HAP-1 (cell line): ENCODE measurements at places on chromosomes 3 and 15.
A peak's percentile ranks its signal among the peaks of the same experiment; 100 is the strongest.

- peak; percentile 78 for DNase-seq
Measured at GRCh38 chr15:97745481-97746071, 214.9 kb upstream of the ARRDC4 start.

- DNase-seq = no peak
Measured at GRCh38 chr15:70923311-70924080, 30.9 kb downstream of the LRRC49 start.

DNA sequence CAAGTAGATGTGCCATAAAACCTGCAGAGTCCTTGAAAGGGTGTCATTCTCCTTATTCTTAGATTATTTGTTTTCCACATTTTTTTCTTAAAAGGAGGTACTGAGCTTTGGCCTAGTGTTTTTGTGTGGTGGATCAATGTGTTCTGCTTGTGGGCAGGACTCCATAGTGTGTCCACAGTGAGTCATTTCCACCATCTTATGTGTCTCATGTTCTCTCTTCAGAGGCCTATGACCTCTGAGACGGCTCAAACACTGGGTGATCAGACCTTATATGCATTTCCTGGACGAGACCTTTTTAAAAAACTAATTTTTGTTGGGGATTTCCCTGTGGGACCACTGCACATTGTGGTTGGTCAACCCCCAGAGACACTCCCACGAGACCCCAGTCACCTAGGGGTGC is 93.4 kb downstream of the CHCHD4 start:
- DNase-seq = no peak

GRCh38 chr15:43943511-43943910 is 116.7 kb downstream of the WDR76 start:
- no peak for DNase-seq

DNA sequence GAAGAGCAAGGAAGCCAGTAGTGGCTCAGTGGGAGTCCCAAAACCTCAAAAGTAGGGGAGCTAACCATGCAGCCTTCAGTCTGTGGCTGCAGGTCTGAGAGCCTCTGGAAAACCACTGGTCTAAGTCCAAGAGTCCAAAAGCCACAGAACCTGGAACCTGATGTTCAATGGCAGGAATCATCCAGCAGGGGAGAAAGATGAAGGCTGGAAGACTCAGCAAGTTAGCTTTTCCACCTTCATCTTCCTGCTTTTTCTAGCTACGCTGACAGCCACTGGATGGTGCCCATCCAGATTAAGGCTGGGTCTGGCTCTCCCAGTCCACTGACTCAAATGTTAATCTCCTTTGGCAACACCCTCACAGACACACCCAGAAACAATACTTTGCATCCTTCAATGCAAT is 626.3 kb downstream of the NAALADL2 start:
- DNase-seq = no peak

DNA sequence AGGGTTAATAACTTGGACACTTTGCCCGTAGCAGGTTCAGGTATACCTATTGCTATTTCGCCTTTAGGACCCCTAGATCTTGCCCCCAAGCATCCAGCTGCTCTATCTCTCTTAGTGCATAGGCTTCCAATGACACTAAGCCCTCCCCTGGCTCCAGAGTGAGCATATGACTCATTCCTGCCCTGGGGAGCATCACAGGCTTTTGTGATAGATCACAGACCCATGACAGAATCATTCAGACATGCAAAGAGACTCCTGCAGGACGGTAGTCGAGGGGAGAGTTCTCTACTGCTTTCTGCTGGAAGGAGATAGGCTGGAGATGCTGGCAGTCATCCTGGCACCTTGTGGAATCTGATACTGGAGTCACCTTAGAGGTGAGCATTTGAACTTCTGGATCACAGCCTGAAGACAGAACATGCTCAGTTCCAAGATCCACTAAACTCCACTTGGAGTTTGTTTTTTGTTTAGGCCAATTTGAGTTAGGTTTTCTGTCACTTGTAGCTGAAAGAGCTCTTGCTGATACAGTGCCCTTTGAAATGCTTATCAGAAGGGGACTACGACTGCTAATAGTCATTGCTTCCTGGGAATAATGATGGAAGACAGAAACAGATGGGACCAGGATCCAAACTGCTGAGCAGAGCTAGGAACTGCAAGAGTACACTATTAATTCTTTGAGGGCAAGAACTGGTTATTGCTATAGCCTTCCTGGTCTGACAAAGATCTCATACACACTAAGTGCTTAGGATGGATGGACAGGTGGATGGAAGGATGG is 11.0 kb downstream of the LYSMD2 start:
- peak; percentile 42 for DNase-seq
